ENCODE measurements at places on chromosomes 16 and 17.

GRCh38 chr17:27322026-27322425 is 28.1 kb downstream of the WSB1 start:
- DNase-seq = no peak
- no peak overlapping the region for H3K4me3 ChIP-seq
- no peaks in the 10 kb centered on the region for H3K27me3 ChIP-seq
- peaks cover 16% of the 10 kb centered on the region for H3K4me1 ChIP-seq
- H3K27ac ChIP-seq = peak overlapping the region; percentile 51
- peaks cover 5% of the 10 kb centered on the region for H3K36me3 ChIP-seq

DNA sequence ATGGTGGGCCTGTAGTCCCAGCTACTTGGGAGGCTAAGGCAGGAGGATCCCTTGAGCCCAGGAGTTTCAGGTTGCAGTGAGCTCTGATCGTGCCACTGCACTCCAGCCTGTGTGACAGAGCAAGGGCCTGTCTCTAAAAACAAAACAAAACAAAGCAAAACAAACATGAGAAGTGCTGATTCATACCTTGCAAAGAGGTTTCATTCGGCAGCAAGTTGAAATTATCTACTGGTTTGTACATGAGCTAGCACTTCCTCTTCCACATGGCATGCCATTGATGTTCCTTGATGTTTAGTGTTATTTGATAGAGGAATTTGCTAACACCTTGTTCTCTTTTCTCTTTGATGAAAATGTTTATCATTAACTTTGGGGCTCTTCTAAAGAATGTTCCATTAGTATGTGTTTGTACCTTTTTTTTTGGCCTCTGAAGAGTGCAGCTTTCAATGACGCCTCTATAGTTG is 50.6 kb downstream of the SPECC1 start:
- H3K36me3 ChIP-seq = no peaks in the 10 kb centered on the region
- no peak overlapping the region for H3K4me3 ChIP-seq
- no peak for DNase-seq
- peaks cover 24% of the 10 kb centered on the region for H3K4me1 ChIP-seq
- H3K27me3 ChIP-seq = no peaks in the 10 kb centered on the region
- no peak overlapping the region for H3K27ac ChIP-seq

DNA sequence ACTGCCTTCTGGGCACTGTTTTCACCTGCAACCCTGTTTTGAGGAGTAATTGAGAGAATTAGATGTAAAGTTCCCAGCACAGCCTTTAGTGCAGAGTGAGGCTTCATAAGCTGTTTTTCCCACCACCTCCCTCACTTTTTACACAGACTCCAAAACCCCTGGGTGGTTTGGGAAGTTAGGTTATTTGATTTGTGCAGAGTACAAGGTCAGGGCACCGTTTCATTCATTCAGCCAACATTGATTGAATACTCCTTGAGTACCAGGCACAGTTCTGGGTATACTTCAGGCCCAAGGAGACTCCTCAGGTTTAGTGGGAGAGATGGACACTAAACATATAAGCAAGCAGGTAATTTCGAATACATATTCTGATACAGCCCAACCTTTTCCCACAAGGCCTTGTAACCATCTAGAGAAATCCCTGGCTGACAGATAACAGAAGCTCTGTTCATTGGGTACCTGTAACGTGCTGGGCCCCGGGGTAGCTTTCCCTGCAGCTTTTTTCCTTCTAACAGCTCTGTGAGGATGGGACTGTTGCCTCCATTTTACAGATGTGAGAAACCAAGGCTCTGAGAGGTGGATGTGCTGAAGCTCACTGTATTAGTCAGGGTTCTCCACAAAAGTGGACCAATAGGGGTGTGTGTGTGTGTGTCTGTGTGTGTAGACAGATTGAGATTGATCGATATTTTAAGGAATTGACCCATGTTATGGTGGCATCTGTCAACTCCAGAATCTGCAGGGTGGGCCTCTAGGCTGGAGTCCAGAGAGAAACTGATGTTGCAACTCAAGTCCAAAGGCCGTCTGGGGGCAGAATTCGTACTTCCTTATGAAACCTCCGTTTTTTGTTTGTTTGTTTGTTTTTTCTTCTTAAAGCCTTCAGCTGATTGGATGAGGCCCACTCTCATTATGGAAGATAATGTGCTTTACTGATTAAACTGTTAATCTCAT is 234.7 kb downstream of the SNX29 start:
- no peak overlapping the region for H3K27ac ChIP-seq
- H3K36me3 ChIP-seq = no peaks in the 10 kb centered on the region
- DNase-seq = no peak
- no peak overlapping the region for H3K4me3 ChIP-seq
- no peaks in the 10 kb centered on the region for H3K27me3 ChIP-seq

GRCh38 chr16:1812732-1813163 is 13.9 kb downstream of the HAGH start:
- peaks cover 11% of the 10 kb centered on the region for H3K4me1 ChIP-seq
- peaks cover 21% of the 10 kb centered on the region for H3K36me3 ChIP-seq
- no peak overlapping the region for H3K4me3 ChIP-seq

DNA sequence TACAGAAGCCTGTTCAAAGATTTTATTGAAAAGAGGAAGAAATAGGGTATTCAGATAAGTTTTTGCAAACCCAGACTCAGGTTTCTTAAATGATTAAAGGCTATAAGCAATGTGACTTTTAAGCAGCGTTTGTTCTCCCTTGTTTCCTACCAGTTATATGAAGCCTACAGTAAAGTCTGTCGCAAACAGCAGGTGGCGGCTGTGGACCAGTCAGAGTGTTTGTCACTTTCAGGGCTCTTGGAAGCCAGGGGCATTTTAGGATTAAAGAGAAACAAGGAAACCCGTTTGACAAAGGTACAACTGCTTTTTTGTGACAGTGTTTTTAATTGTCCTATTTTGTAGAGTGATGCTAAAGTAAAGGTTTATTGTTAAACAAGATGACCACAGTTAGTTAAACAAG is 7.7 kb upstream of the RARA start:
- H3K4me3 ChIP-seq = no peak overlapping the region
- H3K4me1 ChIP-seq = peaks cover 27% of the 10 kb centered on the region
- H3K36me3 ChIP-seq = no peaks in the 10 kb centered on the region
- H3K27ac ChIP-seq = no peak overlapping the region
- DNase-seq = no peak
- no peaks in the 10 kb centered on the region for H3K27me3 ChIP-seq

GRCh38 chr17:77831474-77832179 is 126.9 kb upstream of the TNRC6C start:
- DNase-seq = no peak
- H3K27me3 ChIP-seq = no peaks in the 10 kb centered on the region
- H3K4me1 ChIP-seq = peaks cover 32% of the 10 kb centered on the region
- no peak overlapping the region for H3K4me3 ChIP-seq
- no peak overlapping the region for H3K27ac ChIP-seq
- H3K36me3 ChIP-seq = no peaks in the 10 kb centered on the region
